A549 (cell line): ENCODE measurements at places on chromosomes 5 and 9.

DNA sequence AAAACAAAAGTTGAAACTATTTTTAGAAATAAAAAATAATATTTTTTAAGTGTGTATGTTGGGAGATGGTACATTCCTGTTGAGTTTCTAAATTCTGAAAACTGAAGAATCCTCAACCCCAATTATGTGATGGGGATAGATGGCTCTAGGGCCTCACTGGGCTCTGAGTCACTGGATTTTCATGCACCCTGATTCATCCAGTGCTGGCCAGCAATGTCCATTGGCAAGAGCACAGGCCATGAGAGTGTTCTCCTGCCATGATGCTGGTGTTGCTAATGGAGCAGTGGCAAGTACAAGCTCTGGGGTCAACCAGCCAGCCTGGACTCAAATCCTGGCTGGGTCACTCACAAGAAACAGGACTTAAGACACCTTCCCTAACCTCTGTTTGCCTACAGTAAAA lies 23.3 kb downstream of the SMIM23 start:
- DNase-seq = no peak

DNA sequence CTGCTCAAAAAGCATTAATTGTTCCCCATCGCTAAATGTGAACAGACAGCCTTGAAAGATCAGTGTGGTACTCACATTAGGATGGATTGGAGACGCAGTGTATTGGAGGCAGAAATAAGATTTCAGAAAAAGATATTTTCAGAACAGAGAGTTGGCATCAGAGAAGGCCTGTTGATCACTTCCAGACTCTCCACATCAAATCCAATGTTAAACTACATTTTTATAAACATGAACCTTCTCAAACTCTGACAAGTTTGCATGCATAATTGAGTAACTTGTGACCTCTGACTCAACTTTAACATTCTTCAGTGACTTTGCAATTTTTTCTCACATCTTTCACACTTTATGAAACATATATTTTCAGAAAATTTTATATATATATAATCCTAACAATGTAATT lies 919.6 kb upstream of the SEMA6A start:
- no peak for DNase-seq

GRCh38 chr9:17800418-17800817 lies 221.6 kb downstream of the SH3GL2 start:
- DNase-seq = no peak

- DNase-seq = no peak
These were observed 6.4 kb upstream of the NOTCH1 start for GRCh38 chr9:136552117-136552703.

DNA sequence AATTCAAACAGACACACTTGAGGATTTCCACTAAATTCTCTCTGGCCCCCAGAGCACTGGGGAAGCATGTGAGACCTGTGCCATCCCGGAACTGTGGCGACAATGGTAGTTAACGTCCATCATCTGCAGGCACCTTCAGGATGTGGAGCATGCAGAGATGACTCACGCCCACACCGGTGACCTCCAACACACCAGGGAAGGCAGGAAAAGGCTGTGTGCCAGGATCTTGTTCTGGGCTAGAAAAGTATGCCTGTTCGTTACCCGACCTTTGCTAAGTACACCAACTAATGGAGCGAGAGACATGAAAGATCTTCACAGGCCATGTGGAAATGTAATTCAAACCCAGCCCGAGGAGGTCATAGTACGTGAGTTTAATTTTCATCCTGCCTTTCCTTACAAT lies 208.8 kb downstream of the MELK start:
- DNase-seq = no peak
